ENCODE measurements at places on chromosomes 7 and 10. TPM values are rescaled to one million over a fixed set of nuclear protein-coding genes. Genes with fewer than 3 reads are reported as not detected.

CDK5 gene
- 10.4 TPM for total RNA-seq

LDB3 gene
- total RNA-seq: 2.5 TPM

GRCh38 chr7:144771174-144771573 lies 64.7 kb downstream of the TPK1 start:
- no peak for DNase-seq
- no peaks in the 10 kb centered on the region for H3K27me3 ChIP-seq
- H3K27ac ChIP-seq: no peak overlapping the region
- H3K36me3 ChIP-seq: no peaks in the 10 kb centered on the region
- H3K4me3 ChIP-seq: no peak overlapping the region

DNA sequence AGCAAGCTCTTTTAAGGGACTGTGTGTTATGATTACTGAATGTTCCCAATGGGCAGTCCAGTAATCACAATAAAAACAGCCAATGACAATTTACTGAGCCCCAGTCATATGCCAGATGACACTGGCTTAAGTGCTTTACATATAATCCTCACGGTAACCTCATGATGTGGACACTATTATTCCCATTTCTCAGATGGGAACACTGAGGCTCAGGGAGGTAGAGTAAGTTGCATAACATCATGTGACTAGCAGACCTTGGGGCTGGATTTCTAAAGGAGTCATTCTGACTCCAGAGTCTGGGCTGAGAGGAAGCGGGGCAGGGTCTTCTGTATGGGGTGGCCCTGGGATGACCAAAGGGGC lies 7.6 kb upstream of the RBM20 start:
- H3K36me3 ChIP-seq: no peaks in the 10 kb centered on the region
- H3K27ac ChIP-seq: no peak overlapping the region
- no peak for DNase-seq

DNA sequence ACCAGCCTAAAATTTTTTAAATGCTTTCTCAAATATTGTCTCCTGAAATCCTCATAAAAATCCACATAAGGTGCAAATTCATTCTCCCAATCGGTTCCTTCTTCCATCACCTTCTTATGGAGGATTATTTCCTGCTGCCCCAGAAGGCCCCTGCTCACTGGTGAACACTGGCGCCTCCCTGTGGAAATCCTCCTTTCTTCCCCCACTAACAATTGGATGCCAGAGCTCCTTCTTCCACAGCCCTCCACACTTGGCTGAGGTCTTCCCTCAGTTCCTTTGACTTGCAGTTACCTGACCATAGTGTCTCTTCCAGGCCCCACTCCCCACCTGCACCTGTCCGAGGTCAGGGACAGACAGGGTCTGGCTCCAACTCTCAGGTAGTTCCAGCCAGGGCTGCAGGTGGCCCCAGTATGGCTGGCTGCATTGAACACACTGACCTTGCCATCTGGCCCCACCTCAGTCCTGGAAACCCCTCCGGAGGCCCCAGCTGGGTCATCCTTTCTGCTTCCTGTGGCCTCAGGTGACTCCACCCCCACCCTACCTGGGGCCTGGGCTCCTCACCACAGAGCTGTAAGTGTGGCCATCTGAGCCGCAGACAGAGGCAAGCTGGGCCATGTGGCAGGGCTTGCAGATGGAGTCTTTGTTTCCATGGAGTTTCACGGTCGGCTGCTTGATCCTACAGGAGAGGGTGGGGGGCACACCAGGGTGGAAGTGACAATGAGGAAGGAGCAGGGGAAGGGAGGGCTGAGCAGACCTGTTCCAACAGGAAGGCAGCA lies 18.4 kb downstream of the SPOCK2 start:
- H3K27ac ChIP-seq: no peak overlapping the region
- H3K27me3 ChIP-seq: no peaks in the 10 kb centered on the region
- no peak for DNase-seq

ITGB8 gene
- 4.6 TPM for total RNA-seq

PNLIPRP3 gene
- 0.20 TPM for total RNA-seq

- no peak for DNase-seq
- no peak overlapping the region for H3K4me3 ChIP-seq
- no peaks in the 10 kb centered on the region for H3K4me1 ChIP-seq
- H3K27me3 ChIP-seq: no peaks in the 10 kb centered on the region
Measured at GRCh38 chr7:105149827-105150226, 135.8 kb downstream of the KMT2E start.

- no peaks in the 10 kb centered on the region for H3K36me3 ChIP-seq
- H3K27me3 ChIP-seq: no peaks in the 10 kb centered on the region
- no peaks in the 10 kb centered on the region for H3K4me1 ChIP-seq
Measured at GRCh38 chr10:131804551-131805295, 96.1 kb upstream of the PPP2R2D start.
